ENCODE measurements at places on chromosomes 3 and 15.

DNA sequence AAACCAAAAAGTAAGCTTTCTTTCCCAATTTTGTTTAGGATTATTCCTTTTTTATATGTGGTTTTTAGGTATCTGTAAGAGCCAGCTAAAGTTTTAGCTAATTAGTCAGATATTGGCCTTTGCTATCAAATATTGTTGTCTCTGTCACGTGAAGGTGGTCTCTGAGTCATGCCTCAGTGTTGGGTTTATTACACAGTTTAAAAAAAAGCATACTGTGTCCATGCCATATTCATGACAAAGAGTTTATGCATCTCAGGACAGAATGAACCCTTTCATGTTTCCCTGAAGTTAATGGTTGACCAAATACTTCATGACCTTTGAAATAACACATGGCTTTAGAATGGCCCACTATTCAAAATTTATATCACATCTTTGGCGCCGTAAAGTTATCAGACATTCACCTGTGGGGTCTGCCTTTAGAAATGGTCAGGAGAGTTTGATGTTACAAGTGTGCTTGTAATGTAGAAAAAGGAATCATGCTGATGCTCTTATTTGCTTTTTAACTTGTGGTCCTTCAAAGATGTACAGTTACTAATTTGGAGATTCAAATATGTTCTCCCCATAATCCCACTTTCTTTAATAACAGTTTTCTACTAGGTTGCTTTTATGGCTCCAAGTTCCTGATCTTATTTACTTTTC lies 101.5 kb downstream of the MYRIP start:
- DNase-seq = no peak

DNA sequence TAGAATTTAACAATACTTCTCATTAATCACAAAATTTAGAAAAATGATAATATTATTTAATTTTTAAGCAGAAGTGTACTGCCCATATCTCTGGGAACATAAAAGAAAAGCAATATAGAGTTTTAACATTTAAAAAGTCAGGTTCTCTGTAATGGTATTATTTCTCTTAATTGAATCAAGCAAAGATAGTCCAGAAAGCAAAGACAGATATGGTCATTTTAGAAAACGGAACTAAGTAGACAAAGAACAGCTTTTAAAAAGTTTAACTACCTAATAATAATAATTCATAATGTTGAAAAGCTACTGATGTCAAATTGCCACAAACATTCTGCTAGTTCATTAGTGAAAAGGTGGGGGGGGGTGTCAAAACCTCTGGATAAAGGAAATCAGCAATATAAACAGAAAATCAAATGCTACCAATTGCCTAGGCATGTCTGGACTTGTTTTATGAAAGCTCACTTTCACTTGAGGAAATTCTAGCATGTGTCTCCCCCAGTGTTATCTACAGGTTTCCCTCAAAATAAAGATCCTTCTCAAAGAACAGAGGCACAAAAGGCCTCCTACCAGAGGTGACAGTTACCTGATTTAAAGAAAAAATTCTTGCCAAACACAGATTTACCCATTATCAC lies 1.7 kb downstream of the ZMAT3 start:
- DNase-seq = no peak

DNA sequence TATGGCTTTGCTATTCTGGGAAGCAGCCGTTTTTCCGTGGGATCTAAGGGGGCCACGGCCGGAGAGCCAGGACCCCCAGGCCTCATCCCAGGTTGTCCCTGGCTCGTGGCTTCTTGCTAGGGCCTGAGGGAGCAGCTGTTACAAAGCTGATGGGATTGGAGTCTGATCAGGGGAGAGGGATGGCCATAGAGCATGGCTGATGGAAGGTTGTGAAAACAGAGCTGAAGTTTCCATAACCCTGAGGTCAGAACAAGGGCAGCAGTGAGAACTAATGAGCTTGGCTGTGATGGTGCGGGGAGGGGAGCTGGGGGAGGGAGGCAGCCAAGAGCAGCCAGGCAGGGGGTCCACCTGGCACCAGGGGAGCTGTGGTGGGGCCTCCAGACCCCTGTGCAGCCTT lies 63.0 kb downstream of the LINGO1 start:
- no peak for DNase-seq

- DNase-seq = no peak
Observed at GRCh38 chr3:187213616-187214015, 16.3 kb downstream of the RTP1 start.
